ENCODE measurements at places on chromosomes 3 and 15.
A peak's percentile ranks its signal among the peaks of the same experiment; 100 is the strongest.

- DNase-seq = no peak
Measured at GRCh38 chr15:60009124-60009960, 5.2 kb downstream of the FOXB1 start.

DNA sequence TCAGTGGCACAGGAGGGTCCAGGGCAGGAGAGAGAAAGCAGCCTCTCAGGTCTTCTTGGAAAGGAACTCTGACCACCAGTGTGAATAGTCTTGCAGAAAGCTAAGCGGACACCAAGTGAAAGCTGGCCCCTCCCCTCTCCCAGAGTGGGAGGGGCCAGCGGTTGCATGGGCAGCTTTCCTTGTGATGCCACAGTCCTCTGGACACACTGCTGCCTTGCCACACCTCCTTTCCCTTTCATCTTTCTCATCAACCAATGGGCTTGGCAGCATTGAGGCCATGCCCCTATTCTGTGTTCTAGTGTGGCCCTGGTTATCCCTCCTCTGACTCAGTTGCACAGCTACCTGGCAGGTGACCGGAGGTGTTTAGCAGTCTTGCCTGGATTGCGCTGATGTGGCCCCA, 49.7 kb upstream of the GOLGA6B start:
- DNase-seq = no peak

DNA sequence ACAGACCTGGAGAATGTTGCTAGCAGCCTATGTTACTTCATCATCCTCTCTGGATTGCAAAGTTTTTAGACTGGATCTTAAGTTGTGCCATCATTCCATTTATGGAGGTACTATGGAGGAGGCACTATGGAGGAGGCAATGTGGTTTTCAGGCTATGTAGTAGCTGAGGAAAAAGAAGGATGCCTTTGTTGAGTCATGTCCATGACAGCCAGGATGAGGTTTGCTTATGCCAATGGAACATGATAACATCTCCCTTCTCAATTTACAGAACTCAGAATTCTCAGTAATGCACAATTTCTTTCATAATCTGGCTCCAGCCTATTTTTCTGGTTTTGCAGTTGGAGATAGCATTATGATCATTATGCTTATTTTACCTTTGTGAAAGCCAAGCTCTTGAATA, 65.9 kb upstream of the TMEM108 start:
- no peak for DNase-seq

DNA sequence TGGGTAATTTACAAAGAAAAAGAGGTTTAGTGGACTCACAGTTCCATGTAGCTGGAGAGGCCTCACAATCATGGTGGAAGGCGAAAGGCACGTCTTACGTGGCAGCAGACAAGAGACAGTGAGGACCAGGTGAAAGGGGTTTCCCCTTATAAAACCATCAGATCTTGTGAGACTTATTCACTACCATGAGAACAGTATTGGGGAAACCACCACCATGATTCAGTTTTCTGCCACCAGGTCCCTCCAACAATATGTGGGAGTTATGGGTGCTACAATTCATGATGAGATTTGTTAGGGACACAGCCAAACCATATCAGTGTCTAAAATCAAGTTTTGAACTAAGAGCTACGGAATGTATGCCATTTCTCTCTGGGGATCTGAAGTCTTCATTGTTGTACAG, 354.8 kb upstream of the C2CD4B start:
- DNase-seq = no peak

- DNase-seq = no peak
Measured at GRCh38 chr3:186798239-186798874, 7.9 kb downstream of the RFC4 start.

GRCh38 chr15:52144656-52145178, 32.1 kb upstream of the BCL2L10 start:
- DNase-seq = no peak

- no peak for DNase-seq
Measured at GRCh38 chr15:82805994-82806406, at the start of gene FSD2. FSD2 (minus strand) TSS chr15:82806069; CDS start chr15:82787390, 18,679 bp downstream.

DNA sequence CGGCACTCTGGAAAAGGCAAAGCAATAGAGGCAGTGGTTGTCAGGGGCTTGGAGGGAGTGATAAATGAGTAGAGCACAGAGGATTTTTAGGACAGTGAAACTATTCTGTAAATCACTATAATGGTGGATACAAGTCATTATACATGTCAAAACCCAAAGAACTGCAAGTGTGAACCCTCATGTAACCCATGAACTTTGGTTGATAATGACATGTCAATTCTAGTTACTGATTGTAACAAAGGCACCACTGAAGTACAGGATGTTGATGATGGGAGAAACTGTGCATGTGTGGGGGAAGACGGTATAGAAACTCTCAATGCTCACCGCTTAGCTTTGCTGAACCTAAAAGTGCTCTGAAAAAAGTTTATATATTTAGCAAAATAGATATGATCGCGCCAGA, 36.0 kb downstream of the BTLA start:
- DNase-seq = no peak

- DNase-seq = no peak
Measured at GRCh38 chr15:88664151-88664778, 25.4 kb downstream of the ISG20 start.

GRCh38 chr15:45606413-45606812, 19.2 kb downstream of the BLOC1S6 start:
- DNase-seq = no peak

DNA sequence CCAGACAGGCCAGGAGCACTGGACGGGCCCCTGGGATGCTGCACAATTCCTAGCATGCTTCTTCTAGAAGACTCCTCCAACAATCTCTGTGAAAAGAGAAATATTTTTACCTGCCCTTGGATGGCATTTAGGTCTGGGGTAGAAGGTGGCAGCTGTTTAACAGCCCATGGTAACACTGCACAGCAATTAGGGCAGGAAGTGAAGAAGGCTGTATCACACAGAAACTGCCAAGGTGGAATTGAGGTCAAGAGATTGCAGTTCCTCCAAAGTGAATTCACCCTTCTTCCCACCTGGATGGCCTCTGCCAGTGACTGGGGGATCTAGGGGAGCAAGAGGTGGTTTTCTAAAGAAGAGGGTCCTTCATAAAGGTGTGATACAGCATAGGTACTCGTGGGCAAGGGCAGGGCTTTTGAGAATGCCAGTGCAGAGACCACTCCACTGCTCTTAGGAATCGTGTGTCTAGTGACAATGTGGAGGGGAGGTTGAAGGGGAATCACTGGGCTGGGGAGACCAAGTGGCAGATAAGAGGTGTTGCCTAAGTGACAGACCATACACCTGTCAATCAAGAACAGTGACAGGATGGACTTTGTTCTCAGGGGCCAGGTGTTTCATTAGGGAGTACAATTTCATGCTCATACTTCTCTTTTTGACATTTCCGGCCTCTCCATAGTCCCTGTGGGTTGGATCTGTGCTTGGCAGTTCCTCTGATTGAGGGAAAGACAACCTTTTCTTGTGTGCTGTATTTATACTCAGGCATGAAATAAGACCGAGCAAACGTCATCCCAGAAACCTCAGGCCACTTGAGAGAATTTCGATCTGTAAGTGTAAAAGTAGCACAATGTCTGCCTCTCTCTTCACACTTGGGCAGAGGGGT, 83.5 kb upstream of the BCL6 start:
- DNase-seq = no peak

GRCh38 chr3:119870512-119870911, 88.6 kb downstream of the NR1I2 start:
- DNase-seq = no peak

GRCh38 chr3:87052499-87053260, 61.7 kb upstream of the VGLL3 start:
- DNase-seq = no peak

- DNase-seq = no peak
Measured at GRCh38 chr3:59464187-59464586, 414.4 kb upstream of the CFAP20DC start.

GRCh38 chr15:71294911-71295602, 179.8 kb downstream of the THSD4 start:
- DNase-seq = peak; percentile 99

GRCh38 chr3:192133271-192133670, 594.1 kb downstream of the FGF12 start:
- DNase-seq = no peak

- DNase-seq = no peak
Measured at GRCh38 chr3:155495387-155495786, 201.9 kb upstream of the STRIT1 start.

- no peak for DNase-seq
Measured at GRCh38 chr15:81284256-81285031, 39.5 kb downstream of the STARD5 start.

- DNase-seq = no peak
Measured at GRCh38 chr15:63699101-63699785, 102.1 kb downstream of the FBXL22 start.

DNA sequence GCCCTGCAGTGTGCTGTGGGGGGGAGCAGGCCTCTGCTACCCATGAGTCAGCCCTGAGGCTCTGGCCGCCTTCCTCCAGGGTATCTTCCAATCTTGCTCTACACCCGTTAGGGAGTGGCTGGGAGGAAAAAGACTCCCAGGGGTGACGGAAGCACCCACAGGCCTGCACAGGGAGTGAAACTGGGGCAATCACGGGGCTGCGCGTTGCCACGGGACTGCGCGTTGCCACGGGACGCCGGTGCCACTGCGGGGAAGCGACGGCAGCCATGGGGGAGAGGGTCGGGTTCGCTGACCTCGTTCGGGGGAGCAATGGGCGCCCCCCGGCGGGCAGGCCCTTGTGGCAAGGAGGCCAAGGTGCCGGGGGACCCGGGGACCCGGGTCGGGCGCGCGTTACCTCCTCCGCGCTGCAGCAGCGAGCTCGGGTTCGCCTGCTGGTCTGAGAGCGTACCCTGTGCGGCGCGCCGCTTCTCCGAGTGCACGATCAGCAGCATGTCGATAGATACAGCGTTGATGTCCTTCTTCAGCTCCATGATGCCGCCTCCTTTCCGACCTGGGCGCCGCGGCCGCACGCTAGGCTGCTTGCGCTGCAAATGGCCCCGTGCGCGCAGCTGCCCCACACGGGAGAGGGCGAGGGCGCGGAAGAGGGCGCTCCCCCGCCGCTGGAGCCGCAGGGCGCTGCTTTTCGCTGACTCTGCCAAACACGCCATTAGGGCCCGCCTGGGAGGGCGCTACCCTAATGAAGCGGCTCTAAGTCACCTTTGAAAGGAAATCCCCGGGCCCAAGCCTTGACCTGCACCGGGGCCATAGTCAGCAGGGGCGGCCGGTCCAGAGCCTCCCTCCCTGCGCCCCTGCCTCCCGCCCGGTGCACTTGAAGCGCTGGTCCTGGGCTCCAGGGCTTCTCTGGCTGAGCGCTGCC, at the start of gene KY:
Gene KY, minus strand, starts transcription at position 592 of the 916 bp plus-strand sequence. Its CDS starts 62 bp downstream, at position 530.
- DNase-seq = no peak

DNA sequence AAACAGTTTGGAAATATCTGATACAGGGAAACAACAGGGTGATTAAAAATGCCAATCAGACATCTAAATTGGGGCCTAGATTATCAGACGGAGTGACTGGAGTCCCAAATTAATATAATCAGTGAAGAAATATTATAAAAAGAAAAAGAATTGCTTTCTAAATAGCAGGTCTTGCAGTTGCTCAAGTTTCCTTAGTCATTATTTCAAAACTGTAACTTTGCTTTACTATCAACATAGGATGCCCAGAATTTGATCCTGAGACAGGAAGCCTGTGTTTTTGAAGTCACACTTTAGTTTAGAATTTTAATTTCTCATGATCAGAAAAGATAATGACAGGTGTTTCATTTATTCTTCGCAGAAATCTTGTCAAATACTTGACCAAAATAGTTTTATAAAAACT, 105.9 kb downstream of the IL1RAP start:
- no peak for DNase-seq

DNA sequence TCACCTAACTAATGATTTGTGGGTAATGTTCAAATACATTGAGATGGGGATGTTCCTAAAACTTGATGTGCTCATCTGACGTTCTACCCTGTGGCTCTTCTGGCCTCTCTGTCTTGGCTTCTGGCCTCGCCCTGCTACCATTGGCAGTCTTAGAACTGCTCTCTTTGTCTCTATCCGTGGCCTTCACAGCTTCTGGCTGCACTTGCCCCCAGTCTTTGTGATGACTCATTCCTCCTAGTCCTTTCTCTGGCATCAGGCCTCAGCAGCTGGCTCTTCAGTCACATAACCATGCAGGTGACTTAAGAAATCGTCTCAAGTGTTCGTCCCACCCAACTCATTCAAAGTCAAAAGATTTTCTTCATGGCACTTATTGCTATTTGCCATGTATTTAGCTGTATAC, 188.1 kb downstream of the BBX start:
- no peak for DNase-seq

- no peak for DNase-seq
Measured at GRCh38 chr3:146581951-146582467, 23.1 kb downstream of the PLSCR5 start.

GRCh38 chr3:195102609-195103467, 168.1 kb downstream of the XXYLT1 start:
- DNase-seq = peak; percentile 90

DNA sequence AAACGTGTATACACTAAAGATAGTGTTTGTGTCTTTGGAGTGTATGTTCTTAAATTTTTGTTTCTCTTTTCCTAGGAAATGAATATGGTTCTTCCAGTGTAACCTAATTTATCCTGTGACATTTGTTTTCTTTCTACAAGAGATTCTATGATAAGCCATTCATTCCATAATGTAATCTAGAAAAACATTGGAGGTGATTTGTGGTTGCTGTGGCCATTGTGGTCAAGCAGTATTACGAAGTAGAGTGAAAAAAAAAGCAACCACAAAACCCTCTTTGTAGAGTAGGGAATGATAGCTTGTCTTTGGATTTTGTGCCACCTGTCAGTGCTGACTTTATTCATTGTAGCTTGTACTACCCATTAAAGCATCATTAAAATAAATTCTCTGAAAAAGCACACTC, 1209.6 kb downstream of the ZPLD1 start:
- no peak for DNase-seq

- no peak for DNase-seq
Measured at GRCh38 chr15:60563539-60564404, 84.8 kb upstream of the ICE2 start.

- DNase-seq = no peak
Measured at GRCh38 chr3:20576228-20576627, 390.2 kb upstream of the SGO1 start.

DNA sequence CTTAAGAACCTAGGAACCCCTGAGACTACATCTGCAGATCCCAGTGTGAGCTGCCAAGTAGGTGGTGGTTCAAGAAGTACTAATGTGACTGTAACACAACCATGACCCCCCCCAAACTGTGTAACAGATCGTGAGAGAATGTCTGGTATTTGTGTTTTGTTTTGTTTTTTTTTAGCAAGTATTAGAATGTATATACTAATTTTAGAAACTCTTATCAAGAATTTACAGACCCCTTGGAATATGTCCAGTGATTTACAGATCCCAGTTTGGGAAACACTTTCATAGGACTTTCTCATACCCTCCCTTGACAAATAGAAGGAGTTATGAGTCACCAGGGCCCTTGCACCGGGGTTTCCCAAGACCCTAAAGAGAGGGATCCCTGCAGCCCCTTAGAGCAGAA, 79.8 kb downstream of the SEMA5B start:
- DNase-seq = no peak

DNA sequence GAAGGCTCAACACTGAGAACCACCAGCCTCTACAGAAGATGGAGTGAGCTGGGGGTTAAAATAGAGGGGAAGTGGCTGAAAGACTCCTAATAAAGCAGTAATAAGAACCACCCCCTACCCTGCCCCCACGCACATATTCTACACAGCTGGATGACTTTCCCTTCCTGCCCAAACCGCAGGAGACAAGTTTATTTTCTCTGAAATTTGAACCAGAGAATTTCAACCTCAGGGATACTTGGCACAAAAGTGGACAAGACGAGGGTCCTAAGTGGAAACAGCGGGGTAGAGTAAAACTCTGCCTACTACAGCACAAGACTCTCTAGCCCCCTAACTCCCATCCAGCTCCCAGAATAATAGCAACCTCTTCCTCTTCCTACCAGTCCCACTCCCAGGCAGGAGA, 28.4 kb downstream of the USF3 start:
- peak; percentile 40 for DNase-seq
